ENCODE measurements at places on chromosomes 2 and 18. TPM values are rescaled to one million over a fixed set of nuclear protein-coding genes. Genes with fewer than 3 reads are reported as not detected.

DNA sequence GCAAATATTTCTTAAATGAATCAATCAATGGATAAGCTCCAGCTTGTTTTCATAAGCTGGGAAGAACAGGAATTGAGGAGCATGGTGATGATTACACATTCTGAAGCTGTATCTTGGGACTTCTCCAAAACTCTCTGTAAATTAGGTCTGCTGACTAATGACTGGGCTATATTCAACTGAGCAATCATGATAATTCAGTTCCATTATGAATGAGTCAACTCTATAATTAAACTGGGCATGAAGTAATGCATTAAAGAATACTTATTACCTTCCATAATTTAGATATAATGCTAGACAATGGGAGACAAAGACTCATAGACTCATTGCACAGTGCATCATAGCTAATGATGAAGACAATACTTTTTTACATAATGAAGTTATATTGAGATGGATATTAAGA is 207.4 kb downstream of the CBLN2 start:
- no peak for DNase-seq

DNA sequence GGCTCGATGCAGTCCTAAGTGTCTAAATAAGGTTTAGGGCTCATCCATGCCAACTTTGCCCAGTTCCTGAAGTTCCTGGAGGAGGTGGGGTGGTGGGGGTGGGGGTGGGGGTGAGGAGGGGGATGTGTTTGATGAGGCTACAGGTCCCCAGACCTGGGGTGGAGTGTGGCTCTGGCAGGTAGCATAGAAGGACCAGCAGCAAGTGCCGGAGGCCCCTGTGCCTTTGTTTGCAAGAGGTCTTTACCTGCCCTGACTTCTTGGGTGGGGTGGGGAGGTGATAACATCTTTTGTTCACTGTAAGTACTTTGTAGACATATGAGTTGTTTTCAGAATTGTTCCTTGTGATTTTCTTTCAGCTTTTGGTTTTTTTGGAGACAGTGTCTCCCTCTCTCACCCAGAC is 10.0 kb downstream of the SH3BP4 start:
- DNase-seq: no peak

GRCh38 chr2:236833501-236834073 is 252.1 kb upstream of the COPS8 start:
- DNase-seq: no peak

DNA sequence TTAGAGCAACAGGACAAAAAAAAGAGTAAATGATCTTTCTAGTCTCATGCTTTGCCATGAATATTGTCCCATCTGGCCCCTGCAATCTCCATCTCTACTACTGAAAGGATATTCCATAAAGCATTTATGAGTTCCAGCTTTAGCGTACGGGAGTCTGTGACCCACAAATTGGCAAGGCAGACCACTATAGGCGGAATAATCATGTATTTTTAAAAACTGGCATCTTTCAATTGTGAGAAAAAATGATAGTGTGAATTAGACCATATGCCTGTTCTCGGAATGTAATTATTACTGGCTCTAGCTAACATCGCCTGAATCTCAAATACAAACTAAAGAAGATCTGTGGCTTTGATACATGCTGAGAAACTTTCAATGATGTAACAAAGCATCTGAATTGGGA is 738.1 kb upstream of the NXPH2 start:
- no peak for DNase-seq

- no peak for DNase-seq
Observed at GRCh38 chr2:135667045-135667444, 74.6 kb upstream of the UBXN4 start.

DNA sequence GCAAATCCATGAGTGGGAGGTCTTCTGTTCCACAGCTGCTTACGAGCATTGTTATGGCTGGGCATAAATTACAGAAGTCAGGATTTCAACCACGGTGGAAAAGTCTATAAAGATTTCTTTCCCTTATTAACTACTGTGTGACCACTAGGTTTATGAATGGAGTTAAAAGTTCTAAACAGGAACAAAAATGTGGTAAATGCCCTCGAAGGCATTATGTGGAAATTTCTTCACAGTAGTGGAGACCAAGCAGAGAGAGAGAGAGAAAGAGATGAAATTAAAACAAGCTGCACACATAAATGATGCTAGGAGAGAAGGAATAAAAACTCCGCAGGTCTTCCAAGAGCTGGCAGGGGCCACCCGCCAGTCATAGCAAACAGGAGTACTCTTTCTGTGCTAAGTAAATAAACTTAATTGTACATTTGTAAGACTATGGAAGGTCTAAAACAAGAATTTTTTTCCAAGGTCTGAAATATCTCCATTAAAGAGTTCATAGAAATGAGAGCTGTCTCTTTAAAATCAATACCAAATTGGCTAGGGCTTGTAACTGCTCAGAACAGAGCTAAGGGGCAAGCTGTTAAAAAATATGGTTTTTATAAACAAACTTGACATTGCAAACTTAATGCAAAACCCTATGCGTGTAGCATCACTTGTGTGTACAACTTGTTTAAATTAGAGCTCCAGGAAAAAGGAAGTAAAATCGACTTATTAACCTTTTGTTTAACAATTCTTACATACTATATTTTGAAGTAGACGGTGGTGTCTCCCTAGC is 438.2 kb downstream of the MEIS1 start:
- no peak for DNase-seq

DNA sequence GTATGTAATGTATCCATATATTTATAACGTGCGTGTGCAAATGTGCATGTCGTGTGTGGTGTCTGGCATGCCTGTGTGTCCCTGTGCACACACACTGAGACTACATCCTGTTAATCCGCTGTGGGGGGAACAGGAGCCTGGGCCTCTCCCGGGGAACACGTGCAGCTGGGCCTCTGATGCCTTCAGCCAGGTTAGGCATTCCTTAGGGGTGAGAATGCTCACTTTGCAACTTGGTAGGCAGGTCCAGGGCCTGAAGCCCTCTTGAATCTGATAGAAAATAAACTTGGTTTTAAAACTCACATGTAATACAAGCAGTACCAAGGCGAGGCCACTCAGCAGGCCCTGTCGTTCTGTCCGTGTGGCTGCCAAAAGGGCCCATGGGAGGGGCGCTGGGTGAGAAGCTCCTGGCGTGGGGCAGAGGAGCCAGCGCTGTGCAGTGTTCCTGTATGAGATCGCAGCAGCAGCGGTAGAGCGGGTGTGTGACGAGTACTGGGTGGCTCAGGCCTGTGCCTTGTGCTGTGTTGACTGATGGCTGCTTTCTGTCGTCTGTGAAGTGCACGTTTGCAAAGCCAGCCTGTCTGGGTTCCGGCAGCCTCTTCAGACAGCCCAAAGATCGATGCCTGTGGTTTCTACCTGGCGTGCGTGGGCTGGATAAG is 16.2 kb downstream of the SALL3 start:
- DNase-seq: no peak

- DNase-seq: no peak
Observed at GRCh38 chr2:120850551-120850950, 114.9 kb downstream of the GLI2 start.

- DNase-seq: no peak
Observed at GRCh38 chr2:221997100-221997499, 301.7 kb downstream of the PAX3 start.

DNA sequence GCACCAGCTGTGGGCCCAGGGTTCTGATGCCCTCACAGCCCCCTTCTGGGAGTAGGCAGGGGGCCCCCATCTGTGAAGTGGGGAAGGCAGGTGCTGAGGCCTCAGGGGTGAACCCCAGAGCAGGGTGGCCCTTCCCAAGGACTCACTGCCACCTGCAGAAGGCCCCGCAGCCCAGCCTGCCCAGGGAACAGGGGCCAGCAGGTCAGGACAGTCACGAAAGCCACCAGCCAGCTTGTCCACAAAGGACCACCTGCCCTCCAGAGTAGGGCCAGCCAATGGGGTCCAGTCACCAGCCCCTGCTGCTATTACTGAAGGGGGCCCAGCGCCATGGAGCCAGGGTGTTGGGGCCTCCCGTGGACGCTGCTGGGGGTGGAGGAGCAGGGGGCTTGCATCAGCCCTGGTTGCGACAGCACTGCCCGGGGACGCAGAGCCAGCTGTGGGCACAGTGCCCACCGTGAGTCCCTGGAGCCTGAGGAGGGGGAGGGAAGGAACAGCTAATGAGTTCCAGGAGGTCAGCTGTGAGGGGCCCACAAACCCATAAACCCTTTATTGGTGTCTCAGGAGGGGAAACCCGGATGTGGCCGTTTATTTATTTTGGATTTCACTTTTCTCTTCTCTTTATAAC is 11.5 kb upstream of the SNED1 start:
- DNase-seq: peak; percentile 82

DNA sequence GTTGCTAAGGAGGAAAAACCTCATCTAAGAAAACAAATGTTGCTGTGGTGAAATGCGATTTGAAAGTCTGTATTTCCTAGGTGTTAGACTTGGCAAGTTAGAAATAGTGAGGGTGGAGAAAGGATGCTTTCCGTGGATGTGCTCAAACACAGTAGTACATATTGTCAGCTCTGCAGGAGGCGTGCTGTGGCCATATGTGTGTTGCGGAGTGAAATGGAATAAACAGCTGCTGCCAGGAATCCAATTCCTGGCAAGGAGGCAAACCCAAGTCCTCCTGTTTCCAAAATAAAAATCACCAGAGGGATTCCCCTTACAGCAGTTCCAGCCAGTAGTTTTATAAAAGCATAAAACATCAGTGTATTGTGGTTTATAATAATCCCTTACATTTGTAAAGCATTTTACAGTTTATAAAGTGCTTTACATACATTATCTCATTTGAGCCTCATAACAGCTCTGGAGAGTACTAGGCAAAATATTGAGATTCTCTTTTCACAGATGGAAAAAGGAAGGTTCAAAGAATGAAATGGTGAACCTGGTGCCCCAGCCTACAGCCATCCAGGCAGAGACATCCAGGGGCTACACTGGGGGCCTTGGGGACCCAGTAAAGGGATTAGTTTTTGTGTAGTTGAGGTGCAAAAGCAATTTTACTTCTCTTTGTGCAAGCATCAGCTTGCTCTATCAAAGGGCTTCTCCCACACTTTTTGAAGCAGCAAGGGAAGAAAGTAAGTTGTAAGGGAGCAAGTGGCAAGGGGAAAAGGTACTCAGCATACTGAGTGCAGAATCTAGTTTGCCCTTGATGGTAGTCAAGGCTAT is 206.0 kb downstream of the AGPS start:
- DNase-seq: no peak

GRCh38 chr2:104897515-104898184 is 43.7 kb downstream of the POU3F3 start:
- no peak for DNase-seq

Gene HOXD3
- 0.71 TPM for total RNA-seq

Gene HJURP
- total RNA-seq: not detected

Gene RAD51AP2
- not detected for total RNA-seq

Gene DPP4
- 3.1 TPM for total RNA-seq

Gene TBC1D8
- 24.9 TPM for total RNA-seq

Gene WDCP
- total RNA-seq: 6.5 TPM
